ENCODE measurements at places on chromosomes 13 and 19. TPM values are rescaled to one million over a fixed set of nuclear protein-coding genes. Genes with fewer than 3 reads are reported as not detected.
A peak's percentile ranks its signal among the peaks of the same experiment; 100 is the strongest.

DNA sequence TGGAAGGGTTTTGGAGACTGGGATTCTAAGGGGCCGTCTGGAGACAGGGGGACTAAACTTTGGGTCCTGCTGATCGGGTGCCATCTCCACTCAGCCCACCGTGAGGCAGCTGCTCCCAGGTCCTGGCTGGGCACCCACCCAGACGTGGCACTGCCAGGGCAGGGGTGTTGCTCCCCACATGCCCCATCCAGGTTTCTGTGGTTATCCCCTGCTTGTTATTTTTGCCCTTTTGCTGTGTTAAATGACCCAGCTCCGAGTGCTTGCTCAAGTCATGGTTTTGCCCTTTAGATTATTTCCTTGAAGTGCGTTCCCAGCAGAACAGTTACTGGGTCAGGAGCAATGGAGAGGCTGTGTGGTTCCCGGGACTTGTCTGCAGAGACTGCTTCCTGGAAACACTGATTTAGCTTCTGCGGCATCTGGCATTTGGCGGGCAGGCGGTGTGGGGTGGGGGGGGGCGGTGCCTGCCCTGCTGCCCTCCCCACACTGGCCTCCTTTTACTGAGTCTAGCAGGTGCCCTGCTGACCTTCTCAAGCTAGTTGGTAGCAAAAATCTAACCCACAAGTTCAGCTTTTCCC lies 1.9 kb downstream of the RAB11B start:
- no peak for DNase-seq

DNA sequence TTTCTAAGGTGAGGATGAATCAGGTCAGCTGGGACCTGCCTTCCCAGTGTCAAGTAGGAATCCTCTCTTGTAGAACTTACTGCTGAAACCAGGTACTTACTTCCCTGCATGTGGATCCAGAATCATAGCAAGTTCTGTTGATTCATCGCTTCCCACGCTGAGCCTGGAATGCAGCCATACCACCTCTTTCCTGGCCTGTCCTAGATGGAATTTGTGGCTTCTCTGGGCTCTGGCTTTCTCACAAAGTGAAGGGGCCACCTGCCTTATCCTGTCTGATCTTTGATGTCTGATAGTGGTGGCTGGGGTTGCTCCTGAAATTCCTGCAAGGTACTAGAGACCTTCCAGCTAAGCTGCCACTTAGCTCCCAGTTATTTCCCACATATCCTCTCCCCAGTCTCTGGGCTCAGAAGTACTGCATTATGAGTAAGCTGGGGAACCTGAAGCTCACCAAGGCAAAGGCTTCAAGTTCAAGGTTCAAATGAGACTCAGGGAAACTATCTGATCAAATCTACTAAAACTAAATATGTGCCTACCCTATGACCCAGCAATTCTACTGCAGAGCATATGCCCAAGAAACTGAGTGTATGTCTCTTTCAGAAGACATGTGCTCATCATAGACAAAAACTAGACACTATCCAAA lies 103.5 kb downstream of the SUCLA2 start:
- no peak for DNase-seq

DNA sequence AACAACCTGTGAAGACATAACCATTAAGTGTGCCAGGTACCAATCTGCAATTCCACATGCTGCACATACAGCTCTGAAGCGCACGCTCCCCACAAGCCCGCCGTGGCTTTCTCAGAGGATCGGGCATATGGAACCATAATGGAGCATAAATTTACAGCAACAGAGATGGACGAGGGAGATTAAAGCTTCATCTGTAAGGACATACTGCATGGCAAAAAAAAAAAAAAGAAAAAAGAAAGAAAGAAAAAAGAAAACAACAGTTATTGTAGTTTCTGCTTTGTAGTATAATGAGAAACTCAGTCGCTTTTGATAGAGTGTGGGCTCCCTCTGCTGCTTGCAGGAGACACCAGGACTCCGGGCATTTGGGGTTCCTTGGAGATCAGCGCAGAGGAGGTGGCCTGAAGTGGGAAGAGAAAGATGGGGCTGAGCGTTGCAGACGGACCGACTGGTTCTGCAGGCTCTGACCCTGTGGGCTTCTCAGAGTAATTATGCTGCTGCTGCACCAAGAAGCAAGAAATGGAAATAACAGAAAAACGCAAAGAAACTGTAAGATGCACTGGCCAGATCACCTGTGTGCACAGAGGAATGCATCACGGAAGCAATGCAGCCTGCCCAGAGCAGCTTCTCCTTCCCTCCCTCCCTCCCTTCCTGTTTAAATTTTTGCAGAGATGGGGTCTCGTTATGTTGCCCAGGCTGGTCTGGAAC lies 10.8 kb upstream of the PDCD5 start:
- peak; percentile 40 for DNase-seq

GRCh38 chr13:45527699-45528462 lies 63.1 kb downstream of the COG3 start:
- peak; percentile 22 for DNase-seq

DNA sequence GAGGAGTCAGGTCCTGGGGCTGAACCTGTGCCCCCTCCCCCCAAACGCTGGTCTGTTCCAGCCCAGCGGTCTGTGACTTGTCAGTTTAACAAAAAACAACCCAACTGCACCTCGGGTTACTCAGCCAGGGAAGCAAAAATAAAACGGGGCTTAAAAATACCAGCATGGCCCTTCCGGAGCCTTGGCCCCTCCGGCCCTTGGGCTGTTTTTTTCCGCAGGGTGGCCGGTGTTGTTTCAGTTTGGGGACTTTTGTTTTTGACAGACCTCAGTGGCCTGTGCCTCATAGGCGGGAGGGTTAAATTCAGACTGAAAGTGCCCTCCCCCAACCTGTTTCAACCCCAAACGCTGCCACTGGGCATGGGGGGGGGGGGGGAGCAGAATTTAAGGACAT lies 4.0 kb downstream of the TCF3 start:
- DNase-seq: no peak

DNA sequence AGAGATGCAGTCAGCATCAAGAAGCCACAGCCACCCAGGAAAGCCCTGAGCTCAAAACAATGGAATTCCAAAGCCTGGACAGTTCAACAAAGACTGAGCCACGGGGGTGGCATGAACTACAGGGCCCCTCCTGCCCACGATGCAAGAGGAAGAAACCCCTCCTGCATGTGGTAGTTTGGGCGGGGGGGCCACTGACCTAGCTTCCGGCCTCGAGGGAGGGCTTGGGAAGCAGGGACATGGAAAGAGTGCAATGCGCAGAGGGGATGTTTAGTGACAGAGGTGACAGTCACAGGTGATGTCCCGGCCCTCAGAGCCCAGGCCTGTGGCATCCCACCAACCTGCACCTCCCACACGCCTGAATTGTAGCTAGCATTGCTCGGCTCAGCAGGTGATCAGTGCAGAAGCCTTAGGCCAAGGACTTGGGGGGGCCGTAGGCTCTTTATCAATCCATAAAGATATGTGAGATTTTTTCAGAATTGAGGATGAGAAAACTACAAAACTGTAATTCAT lies 318.8 kb downstream of the TEX29 start:
- no peak for DNase-seq

GRCh38 chr19:1253514-1254080 lies 5.2 kb downstream of the MIDN start:
- DNase-seq: no peak

DNA sequence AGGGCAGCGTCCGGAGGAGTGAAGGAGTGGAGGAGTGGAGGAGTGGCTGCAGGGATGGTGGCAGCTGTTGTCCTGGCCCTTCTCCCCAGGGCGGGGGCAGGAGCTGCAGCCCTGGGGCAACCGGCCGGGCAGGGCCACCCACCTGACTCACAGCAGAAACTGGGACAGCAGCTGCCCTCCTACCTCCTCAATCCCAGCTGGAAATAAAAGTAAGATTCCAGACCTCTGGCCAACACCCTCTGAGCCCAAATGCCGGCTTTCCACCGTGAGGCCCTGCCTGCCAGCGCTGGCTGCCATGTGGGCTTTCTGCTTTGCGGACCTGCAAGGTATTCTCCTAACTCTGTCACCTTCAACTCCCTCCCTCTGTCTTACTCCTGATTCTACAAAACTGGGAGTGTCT lies 3.3 kb upstream of the CLPP start:
- no peak for DNase-seq

GRCh38 chr13:28316836-28317235 lies 178.1 kb downstream of the FLT1 start:
- DNase-seq: no peak

GRCh38 chr13:66765559-66765958 lies 464.6 kb downstream of the PCDH9 start:
- DNase-seq: no peak

- no peak for DNase-seq
Observed at GRCh38 chr19:46716672-46717033, 261 bp downstream of the PRKD2 start.

DNA sequence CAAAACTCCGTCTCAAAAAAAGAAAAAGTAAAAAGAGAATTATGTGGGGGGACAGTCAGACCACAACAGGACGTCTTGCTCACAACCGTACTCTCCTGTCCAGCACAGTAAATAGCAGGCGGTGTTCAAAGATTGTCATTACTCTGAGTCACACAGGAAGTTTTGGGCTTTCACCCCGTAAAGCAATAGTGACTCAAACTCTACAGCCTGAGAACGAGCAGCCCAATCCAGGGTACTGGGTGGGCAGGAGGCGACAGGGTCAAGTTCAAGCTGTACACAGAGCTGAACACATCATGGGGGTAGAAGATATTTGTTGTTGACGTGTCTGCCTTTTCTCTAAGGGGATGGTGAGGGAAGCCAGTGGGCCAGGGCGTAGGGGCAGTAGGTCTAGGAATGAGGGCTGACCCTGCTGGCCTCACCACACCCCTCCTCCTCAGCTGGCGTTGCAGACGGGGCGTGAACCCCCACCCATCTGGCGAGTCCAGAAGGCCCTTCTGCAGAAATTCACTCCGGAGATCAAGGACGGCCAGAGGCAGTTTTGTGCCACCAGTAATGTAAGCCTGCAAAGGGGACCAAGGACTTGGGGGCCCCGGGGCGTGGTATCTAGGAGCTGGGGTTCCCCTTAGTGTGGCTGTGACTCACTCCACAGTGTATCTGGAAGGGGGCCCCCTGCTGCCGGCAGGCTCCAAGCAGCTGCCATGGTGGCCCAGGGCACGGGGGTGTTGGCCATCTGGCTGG lies 23.3 kb downstream of the PRR12 start:
- DNase-seq: no peak

DNA sequence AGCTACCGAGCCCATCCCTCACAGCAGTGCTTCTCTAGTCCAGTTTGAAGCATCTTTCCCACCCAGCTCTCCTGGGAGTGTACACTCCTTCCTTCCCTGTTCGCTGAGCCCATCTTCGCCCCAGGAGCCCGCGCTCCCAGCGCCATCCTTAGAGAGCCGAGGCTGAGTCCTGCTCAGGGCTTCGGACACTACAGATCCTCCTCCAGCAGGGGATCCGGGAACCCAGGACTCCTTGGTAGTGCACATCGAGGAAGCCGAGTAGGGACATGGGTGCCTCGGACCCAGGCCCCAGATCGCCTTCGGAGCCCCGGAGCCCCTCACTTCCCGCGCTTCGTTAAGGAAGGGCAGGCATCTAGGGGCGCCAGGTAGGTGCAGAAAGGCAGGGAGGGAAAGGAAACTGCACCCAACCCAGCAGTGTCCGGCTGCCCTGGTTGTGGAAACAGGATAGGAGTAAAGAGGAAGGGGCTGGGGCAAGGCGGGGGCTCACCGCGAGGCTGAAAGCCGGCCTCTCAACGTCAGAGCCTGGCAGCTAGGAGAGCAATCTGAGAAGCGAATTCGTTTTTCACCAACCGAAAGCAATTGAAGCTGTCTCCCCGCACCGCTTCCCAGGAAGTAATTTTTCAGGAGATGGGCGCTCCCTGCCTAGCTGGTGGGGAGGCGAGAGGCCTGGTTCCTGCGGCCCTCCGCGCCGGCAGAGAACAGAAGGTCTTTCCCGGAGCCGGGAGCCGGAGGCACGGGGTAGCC lies 1.0 kb downstream of the PDX1 start:
- DNase-seq: no peak

DNA sequence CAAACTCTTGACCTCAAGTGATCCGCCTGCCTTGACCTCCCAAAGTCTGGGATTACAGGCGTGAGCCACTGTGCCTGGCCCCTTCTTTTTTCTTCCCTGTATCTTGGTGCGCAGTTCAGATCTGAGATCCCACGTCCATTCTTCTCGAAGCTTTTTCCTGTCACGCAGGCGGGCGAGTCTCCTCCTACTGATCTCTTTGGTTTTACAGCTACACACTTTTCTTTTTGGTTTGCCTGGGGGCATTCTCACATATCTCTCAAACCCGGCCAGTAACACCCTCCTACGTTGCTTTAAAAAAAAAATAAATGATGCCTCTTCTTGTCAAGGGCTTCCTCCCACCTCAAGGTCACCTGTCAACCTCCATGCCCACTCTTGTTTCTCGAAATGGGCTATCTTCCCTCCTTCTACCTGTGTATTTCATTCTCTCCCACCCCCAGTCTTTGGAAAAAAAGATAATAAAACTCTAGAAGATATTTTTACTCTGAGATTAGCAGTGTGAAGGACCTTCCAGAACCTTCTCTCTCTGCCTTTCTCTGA lies 12.1 kb downstream of the TMPRSS9 start:
- no peak for DNase-seq

Gene RXFP2
- total RNA-seq: 0.06 TPM

Gene VMAC
- total RNA-seq: 2.7 TPM

Gene MRPL54
- 35.8 TPM for total RNA-seq

Gene TJP3
- 0.98 TPM for total RNA-seq

Gene AZU1
- total RNA-seq: 0.35 TPM

Gene SHISA7
- not detected for total RNA-seq

Gene ZNF208
- not detected for total RNA-seq

Gene CD22
- not detected for total RNA-seq

Gene RNF113B
- total RNA-seq: not detected

Gene RINL
- 4.8 TPM for total RNA-seq

Gene N4BP2L2
- 83.6 TPM for total RNA-seq

Gene CGB8
- total RNA-seq: not detected

Gene TMEM150B
- total RNA-seq: not detected

Gene FXYD1
- not detected for total RNA-seq

Gene ZNF90
- total RNA-seq: not detected
